Activated CD4-positive, CD25-positive, alpha-beta regulatory T cell treated with anti-CD3 and anti-CD28 coated beads, Interleukin-2, amount 50 U/mL, for 16 hours (primary cell): ENCODE measurements at places on chromosomes 6 and 20.
A peak's percentile ranks its signal among the peaks of the same experiment; 100 is the strongest.

GRCh38 chr6:140537211-140537610 is 1162.8 kb upstream of the CITED2 start:
- no peak for DNase-seq

- no peak for DNase-seq
Measured at GRCh38 chr6:50288241-50288640, 238.5 kb upstream of the DEFB112 start.

DNA sequence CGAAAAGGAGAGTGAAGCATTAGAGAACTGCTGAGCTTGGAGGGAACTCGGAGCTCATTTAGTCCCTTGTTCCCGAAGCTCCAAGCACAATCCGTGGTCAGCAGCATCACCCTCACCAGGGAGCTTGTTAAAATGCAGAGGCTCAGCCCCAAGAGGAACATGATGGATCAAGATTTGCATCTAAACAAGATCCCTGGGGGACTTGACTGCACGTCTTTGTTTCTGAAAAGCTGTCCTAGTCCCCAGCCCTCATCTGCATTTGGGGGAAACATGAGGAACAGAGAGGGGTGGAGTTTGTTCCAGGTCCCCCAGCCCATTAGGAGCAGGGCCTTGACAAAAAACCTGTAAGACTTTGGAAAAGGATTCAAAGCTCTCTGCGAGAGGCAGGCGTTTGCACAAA is 4.1 kb upstream of the LBP start:
- DNase-seq: no peak

DNA sequence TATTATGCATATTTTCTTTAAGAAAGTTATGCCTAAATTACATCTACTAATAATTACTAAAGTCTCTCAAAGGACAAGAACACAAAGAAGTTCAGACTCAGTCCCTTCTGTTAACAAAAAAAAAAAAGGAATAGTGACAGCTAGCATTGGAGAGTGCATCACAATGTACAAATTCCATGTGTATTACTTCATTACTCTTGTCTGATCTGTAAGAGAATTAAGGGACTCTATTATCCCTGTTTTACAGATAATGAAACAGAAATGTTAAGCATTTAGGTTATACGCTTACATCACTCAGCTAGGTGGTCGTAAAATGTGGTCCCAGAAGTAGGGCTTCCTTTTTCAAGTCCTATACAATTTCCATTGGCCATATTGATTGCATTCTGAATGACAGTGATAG is 17.2 kb upstream of the VNN1 start:
- DNase-seq: no peak

GRCh38 chr6:81023007-81023582 is 729.4 kb downstream of the TENT5A start:
- no peak for DNase-seq

DNA sequence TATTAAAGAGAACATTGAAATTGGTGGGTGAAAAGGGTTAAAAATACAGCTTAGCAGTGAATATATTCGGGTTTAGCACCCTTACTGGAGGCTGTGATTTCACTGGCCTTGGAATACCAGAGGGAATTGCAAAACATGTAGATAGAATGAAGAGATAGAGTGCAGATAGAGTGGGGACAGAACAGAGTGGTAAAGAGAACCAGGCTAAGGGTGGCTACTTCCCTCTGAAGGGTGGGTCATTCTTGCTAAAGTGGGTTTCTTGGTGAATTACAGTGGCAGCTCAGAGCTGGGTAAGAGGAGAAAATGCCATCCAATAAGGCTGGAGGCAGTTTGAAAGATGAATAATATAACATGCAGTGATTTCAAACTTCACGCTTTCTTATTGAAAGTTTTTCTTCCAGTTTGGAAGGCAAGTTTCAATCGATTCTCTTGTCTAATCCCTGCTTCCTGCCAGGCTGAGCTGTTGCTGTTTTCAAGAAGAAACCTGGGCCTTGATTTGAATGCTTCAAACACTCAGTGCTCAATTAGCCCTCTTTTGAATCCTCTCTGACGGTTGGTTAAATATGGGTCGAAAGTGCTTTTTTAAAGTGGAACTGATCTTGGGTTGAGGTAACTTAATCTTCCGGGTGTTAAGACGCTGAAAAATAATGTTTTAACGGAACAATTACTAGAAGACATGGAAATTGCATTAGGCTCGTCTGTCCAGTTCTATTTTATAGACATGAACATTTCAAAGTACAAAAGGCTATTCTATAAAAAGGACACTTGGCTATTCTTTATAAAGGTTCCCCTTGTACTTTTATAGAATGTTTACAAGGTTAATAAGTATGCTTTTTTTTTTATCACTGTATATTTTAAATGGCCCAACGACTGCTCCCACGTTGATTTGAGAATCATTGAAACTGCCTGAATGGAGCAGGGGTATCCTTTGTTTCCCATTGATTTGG is 203.3 kb downstream of the BCAS1 start:
- no peak for DNase-seq

GRCh38 chr6:34511915-34512737 is 44.0 kb downstream of the SPDEF start:
- no peak for DNase-seq

GRCh38 chr6:156807795-156808194 is 30.6 kb downstream of the ARID1B start:
- no peak for DNase-seq

DNA sequence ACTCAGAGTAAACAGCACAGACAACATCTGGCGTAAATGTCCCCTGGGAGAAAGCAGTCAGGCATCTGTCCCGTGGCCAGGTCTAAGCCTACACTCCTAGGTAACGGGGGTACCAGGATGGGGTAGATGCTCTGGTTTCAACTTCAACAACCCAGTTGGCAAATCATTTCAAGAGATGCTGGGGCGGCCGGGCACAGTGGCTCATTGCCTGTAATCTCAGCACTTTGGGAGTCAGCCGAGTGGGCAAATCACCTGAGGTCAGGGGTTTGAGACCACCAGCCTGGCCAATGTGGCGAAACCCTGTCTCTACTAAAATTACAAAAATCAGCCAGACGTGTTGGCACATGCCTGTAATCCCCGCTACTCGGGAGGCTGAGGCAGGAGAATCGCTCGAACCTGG is 12.3 kb downstream of the PREX1 start:
- no peak for DNase-seq

- DNase-seq: no peak
Measured at GRCh38 chr6:159555082-159555875, 137.8 kb downstream of the SOD2 start.

DNA sequence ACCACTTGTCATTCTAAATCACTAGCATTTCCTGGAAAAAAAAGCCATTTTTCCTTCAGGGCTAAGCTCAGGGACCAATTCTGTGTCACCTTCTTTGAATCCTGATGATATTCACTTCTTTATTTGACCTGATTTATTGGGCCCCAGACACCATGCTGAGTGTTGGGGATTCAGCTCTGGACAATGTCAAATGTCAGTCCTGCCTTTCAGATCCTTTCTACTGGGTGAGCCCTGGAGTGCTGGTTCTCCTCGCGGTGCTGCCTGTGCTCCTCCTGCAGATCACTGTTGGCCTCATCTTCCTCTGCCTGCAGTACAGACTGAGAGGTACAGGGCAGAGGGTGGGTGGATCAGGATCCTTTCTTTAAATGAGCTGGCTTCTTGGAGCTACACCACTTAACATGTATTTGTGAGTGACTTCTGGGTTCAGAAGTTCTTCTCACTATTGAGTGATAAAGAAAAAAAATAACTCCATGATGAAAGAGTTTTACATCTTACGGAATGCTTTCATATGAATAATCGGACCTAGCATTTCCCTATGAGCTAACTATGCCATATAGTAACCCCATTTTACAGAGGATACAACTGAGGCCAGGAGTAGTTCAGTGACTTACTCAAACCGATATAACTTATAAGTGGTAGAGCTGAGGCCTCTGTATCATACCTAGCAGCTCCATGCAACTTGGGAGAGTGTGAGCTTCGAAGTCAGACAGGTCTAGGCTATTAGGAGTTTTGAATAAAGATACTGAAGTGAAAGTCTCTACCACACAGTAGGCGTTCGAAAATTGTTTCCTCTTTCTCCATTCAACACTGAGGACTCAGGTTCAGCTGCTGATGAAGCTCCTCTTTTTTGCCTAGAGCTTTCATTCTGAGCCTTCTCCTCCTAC is 9.3 kb downstream of the MOG start:
- no peak for DNase-seq

DNA sequence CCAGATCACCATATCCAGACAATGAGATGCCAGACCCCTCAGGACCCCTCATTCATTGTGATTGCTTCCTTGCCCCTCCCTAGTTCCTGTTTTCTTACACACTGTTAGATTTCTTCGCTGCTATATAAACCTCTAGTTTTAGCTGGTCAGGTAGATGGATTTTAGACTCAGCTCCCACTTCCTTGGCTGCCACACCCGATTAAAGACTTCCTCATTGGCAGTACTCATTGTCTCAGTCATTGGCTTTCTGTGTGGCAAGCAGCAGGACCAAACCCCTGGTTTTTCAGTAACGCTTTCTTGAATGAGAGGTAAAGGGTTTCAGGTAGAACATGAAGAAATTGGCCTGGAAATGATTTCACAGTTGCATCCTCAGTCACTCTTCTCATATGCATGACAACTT is 47.9 kb downstream of the QRSL1 start:
- no peak for DNase-seq

- no peak for DNase-seq
Measured at GRCh38 chr20:5510446-5510845, 193.7 kb upstream of the PROKR2 start.

GRCh38 chr6:170062209-170062914 is 228.5 kb downstream of the DLL1 start:
- DNase-seq: no peak

DNA sequence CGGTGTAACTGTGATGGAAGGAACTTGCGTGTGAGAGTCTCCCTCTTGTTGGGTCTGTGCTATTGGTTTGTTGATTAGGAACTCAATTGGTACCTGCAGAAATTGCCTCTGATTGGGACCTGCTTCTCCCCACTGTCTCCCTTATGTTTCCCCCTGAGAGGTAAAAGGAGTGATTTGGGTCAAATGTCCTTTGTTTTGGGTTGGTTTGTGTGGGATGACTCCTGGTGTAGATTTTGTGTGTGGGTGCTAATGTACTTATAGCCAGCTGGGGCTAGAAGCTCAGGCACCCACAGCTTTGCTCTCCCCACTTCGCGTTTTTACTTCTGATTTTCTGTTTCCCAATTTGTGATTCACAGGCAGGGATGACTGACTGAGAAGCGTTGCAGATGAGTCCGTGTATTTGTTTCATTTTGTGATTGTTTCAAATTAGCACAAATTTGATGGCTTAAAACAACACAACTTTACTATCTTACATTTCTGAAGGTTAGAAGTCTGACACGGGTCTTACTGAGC is 79.1 kb downstream of the UTRN start:
- no peak for DNase-seq

DNA sequence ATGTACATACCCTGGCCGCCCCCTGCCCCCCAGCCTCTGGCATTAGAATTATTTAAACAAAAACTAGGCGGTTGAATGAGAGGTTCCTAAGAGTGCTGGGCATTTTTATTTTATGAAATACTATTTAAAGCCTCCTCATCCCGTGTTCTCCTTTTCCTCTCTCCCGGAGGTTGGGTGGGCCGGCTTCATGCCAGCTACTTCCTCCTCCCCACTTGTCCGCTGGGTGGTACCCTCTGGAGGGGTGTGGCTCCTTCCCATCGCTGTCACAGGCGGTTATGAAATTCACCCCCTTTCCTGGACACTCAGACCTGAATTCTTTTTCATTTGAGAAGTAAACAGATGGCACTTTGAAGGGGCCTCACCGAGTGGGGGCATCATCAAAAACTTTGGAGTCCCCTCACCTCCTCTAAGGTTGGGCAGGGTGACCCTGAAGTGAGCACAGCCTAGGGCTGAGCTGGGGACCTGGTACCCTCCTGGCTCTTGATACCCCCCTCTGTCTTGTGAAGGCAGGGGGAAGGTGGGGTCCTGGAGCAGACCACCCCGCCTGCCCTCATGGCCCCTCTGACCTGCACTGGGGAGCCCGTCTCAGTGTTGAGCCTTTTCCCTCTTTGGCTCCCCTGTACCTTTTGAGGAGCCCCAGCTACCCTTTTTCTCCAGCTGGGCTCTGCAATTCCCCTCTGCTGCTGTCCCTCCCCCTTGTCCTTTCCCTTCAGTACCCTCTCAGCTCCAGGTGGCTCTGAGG is 7.6 kb downstream of the CDKN1A start:
- DNase-seq: no peak

DNA sequence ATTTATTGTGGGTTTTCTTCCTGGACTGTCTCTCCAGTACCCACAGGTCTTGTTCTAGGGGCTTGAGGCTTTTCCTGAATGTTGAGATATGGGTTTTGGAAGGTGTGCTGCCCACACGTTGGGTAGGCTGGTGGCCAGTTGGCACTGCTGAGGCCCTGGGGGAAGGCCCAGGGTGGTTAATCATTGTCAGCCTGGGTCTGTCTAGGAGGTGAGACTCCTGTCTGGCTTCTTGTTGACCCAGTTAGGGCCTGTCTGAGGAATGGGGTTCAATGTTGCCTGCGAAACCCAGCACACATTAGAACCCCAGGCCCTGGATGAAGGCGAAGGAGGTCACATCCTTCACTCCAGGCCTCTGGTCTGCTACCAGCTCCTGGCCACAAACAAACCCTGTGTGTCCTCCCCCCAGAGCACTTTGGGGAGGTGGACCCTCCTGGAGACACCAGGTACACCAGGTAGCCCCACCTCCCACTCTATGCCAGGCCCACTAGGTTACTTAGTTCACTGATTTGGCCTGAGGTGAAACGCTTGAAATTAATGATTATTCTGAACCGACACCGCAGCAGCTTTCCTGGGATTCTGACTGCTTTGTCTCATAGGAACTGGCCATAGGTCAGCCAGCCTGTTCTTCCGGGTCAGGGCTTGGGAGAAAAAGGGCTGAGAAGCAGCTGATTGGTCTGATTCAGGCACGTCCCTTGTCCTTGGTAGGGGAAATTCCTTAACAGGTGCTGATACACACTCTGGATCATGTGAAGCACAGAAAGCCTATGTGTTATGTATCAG is 15.2 kb downstream of the DNMT3B start:
- no peak for DNase-seq

DNA sequence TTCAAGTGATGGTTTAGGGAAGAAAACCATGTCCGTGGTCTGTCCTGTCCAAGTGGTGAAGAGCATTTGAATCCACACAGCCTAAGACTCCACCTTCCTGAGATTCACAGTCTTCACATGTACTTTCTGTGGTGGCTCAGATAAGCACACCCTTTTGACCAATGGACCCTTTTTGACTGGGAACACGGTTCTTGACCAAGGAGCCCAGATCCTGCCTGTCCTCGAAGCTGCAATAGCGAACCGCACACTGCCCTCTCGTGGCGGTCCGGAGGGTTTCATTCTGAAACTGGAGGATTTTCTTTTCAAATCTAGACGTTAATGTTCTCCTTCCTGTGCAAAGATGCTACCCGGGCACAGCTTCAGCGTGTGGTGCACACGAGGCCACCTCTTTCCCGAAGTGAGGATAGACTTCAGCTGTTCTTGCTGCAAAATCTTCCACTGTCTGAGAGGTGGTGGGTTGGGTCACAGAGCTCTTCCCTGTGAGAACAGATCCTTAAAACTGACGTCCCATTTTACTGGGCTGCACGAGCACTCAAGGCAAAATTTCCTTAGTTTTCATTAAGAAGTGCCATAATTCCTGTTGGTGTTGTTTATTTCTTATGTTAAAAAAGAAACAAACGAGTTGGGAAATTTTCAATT is 90.5 kb downstream of the SYNJ2 start:
- peak; percentile 38 for DNase-seq

- DNase-seq: no peak
Measured at GRCh38 chr6:130560231-130560630, 194.4 kb downstream of the TMEM200A start.

- DNase-seq: no peak
Measured at GRCh38 chr6:148438632-148439031, 96.0 kb downstream of the SASH1 start.
